ENCODE measurements at places on chromosomes 6 and 20.

DNA sequence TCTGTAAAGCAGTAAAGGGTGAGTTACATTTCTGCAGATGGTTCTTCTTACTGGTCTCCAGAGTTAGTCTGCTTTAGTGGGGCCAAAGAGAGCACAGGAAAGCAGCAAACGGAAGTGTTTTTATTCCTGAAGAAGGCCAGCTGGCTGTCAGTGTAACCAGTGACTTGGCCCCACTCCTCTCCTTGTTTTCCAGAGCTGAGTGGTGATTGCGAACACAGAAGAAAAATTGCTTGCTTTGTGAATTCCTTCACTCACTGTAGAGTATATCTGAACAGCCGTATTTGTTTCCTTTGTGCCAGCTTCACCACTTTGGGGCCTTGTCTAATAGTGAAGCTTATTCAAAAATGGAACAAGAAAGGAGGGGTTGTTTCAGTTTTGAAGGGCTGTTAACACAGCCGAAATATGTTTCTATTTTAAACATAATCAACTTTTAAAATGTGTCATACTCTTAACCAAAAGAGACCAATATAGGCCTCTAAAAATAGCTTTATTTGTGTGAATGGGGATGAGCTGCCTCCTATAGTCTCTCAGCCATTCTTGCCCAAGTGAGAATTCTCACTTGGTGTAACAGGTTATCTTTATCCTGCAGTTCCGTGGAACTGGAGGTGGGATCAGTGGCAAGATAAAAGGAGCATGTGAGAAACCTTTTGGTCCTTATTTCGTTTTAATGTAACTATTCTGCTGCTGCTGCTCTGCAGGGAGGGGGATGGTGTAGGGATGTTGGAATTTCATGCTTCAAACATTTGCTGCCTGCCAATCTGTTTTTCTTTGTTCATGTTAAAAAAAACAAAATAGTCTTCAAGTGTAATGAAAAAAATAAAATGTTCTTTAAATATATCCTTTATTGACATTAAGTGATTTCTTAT, 37.8 kb downstream of the ZC2HC1B start:
- peak; percentile 62 for DNase-seq

DNA sequence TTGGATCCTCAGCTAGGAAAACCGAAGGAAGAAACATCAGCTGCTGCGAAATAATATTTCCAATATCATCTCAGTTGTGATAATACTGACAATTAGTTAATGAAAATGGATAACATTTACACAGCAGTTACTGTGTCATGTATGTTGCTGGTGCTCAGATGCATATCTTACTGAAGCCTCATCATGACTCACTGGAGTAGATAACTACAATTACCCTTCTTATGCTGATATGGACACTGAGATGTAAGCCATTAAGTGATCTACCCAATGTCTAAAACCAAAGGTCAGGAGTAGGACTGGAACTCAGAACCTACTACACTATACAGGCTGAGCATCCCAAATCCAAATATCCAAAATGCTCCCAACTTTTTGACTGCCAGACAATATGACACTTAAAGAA, 54.7 kb upstream of the LYRM2 start:
- no peak for DNase-seq

GRCh38 chr6:3732345-3733141, 19.0 kb downstream of the PXDC1 start:
- peak; percentile 83 for DNase-seq

DNA sequence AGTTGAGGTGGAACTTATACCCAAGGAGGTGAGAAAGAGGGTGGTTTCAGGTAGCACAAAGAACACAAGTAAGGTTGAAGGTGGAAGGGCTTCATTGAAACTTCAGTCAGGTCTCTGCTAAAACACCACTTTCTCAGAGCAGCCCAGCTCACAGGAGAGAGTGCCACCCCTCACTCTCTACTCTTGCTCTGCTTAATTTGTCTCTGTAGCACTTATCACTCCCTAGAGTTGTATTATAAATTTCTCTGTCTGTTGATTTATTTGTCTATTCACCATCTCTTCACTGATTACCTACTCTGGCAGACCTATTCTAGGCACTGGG, 353.8 kb upstream of the CNR1 start:
- DNase-seq: no peak

- no peak for DNase-seq
These were observed 42.5 kb downstream of the ATP9A start for GRCh38 chr20:51725584-51726176.
